ENCODE measurements at places on chromosomes 4 and X.

- DNase-seq = no peak
These were observed 113.1 kb downstream of the ENPP6 start for GRCh38 chr4:184104419-184105101.

GRCh38 chr4:155681886-155682285 is 15.2 kb downstream of the GUCY1A1 start:
- DNase-seq = no peak

- DNase-seq = no peak
These were observed 20.1 kb downstream of the HPRT1 start for GRCh38 chrX:134480061-134480460.

DNA sequence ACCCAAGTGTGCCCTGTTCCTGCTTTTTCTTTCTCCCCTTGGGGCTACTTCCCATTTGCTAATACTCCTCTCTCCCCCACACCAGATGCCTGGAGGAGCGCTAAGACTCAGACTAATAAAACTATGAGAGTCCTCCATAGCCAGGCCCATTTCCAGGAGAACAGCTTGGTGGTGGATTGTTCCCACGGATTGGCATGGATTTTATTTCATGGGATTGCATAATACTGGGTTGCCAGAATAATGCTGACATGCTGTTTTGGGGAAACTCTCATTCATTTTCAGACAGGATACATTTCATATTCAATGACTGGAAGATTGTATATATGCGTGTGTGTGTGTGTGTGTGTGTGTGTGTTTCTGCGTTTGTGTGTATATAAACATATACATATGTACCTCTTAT is 447.5 kb upstream of the PITX2 start:
- no peak for DNase-seq

- DNase-seq = no peak
These were observed 66.0 kb downstream of the CAMK2D start for GRCh38 chr4:113695328-113696169.

- no peak for DNase-seq
These were observed 218.9 kb downstream of the OR13H1 start for GRCh38 chrX:131762802-131763234.

DNA sequence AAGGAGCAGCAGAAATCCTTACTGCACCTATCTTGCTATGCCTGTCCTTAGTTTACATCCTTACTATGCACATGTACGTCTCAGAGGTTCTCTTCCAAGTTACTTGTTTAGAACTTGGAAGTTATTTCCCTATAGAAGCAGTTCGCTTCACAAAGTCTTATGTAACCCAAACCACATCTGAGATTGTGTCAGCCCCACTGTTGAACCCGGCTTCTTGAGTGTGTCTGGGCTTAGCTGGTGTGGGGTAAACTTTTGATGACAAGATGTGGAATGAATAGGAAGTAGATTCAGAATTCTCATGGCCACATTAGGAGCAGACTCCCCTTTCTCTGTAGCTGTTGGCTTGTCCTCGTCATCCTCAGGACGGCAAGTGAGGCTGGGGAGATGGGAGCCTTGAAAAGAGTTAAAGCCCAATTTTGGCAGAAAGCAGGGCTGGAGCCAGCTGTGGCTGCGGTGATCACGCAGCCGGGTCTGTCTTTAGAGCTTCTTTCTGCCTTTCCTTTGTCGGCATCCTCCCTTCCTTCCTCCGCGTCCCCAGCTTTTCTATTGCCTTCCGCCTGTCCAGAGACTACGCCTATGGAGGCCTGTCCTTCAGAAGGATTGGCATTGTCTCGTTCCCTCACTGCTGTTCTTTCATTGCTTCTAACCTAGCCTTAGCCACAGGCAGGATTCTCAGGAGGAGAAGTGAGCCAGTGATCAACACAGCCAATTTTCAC is 23.0 kb upstream of the LIMCH1 start:
- DNase-seq = no peak

DNA sequence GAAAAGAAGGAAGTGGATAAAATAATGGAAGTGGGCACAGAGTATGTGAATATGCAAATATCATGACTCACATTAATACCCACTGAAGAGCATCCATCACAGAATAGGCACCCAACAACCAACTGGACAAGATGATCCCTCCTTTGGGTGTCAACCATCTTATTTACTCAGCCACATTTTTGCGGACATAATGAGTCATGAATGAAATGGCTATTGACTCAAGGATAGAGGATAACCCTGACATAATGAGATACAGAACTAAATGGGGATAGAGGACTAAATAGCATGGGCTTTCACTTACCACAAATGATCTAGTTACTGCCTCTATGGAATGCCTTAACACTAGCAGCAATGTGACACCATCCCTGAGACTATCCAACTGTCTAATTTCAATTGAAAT is 224.7 kb downstream of the ANTXR2 start:
- no peak for DNase-seq

DNA sequence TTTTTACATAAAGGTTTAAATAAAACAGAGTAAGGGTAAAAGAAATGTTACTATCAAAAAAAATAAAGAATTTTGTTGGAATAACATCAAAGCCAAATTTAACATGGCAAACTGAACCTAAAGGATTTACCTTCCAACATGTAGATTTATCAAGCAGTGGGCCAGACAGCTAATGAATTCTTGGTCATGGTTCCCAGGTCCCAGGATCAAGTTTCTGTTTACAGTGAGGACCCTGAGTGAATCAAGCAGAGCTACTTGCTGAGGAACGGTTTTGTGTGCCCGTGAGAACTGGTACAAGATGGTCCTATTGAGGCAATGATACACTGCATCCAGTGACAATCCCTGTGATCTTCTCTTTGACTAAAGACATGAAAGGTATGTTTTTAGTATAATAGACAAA is 157.1 kb downstream of the CDS1 start:
- DNase-seq = no peak

- no peak for DNase-seq
These were observed 66.5 kb downstream of the EFNB1 start for GRCh38 chrX:68895341-68895755.

GRCh38 chr4:19317377-19317776 is 934.3 kb upstream of the SLIT2 start:
- no peak for DNase-seq

- DNase-seq = no peak
These were observed 669.5 kb upstream of the MAGEB2 start for GRCh38 chrX:29545878-29546277.

- no peak for DNase-seq
These were observed 326.8 kb downstream of the BMPR1B start for GRCh38 chr4:95084584-95084983.

DNA sequence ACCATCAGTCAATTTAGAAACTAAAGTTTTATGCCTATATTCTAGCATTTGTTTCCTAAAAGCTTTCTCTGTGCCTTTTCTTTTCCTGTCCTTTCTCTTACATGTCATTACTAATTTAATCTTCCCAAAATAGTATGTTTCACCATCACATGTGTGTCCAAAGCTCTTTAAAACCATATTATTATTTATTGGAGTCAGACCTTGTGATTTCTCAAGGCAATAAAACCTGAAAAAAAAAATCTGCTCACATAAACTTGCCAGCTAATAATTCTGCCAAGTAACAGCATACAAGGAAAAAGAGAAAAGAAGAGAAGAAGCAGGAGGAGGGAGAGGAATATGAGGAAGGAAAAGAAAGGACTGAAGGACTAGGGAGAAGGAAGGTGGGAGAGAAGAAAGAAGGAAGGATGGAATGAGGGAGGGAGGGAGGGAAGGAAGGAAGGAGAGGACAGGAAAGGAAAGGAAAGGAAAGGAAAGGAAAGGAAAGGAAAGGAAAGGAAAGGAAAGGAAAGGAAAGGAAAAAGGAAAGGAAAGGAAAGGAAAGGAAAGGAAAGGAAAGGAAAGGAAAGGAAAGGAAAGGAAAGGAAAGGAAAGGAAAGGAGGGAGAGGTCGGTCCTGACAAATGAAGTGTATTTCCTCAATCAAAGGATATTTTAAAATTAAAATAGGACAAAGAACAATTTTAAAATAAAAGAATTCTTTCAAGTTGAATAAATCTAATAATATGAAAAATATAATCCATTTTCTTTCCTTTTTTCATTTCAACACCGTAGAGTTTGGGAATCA is 57.4 kb downstream of the ANTXR2 start:
- no peak for DNase-seq

GRCh38 chr4:80219301-80220025 is 22.2 kb downstream of the PRDM8 start:
- DNase-seq = no peak

- DNase-seq = no peak
These were observed 841 bp downstream of the ACOT9 start for GRCh38 chrX:23742174-23742696.

- DNase-seq = no peak
These were observed 380.6 kb upstream of the NR3C2 start for GRCh38 chr4:148822572-148823418.

DNA sequence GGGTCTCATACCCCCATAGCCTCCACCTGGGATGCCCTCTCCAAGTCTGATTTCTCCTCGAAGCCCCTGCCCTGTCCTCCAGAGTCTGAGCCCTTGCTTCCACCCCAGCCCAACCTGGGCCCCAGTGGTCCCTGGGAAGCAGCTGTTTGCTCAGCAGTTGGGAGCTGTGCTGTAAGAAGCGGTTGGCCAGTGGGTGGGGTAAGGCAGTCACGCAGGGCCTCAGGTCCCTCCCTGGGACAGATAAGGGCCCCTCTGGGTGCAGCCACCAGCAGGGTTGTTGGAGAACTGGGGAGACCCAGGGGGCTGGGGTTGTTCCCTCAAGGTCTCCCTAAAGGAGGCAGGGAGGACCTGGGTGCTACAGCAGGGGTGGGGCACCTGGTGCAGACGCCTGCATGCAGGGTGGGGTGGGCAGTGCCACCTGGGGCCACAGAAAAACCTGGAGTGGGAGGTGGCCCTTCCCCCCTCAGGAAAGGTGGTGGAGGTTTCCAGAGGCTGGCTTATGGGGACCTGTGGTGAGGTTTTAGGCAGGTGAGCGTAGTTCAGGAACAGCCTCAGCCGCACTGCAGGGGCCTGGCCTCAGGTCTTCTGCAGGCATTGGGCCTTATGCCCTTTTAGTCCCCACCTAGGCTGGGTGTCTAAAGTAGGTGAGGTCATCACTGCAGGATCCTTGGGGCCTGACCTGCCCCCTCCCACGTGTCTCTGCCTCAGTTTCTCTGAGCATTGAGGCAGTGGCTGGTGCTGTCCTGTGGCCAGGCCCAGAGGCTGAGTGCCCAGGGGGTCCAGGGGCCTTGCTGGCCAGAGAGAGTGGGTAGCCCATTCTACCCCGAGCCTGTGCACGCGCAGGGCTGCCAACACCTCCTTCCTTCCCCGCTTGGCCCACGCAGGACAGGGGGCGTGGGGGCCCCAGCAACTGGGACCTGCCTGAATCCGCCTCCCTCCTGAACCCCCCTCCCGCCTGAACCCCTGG is 3.1 kb upstream of the SLC26A1 start:
- no peak for DNase-seq

GRCh38 chr4:848803-849477 is 23.0 kb upstream of the CPLX1 start:
- DNase-seq = no peak

DNA sequence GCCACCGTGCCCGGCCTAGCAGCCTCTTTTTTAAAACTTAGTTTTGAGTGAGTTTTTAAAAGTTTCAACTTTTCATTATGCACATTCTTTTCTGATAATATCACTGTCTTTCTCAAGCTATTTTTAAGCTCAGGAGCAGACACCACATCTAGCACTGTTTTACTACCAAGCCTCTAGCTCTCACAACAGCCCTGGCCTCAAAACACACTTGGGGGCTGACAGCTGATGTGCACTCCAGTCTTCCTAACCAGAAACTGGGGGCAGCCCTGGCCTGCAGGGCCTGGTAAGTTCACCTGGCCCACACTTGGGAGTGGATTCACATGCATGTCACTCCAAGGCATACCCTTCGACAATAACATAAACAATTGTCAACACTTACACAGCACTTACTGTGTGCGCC is 34.0 kb downstream of the CENPU start:
- DNase-seq = no peak

GRCh38 chr4:52578951-52579350 is 80.2 kb downstream of the USP46 start:
- DNase-seq = no peak

DNA sequence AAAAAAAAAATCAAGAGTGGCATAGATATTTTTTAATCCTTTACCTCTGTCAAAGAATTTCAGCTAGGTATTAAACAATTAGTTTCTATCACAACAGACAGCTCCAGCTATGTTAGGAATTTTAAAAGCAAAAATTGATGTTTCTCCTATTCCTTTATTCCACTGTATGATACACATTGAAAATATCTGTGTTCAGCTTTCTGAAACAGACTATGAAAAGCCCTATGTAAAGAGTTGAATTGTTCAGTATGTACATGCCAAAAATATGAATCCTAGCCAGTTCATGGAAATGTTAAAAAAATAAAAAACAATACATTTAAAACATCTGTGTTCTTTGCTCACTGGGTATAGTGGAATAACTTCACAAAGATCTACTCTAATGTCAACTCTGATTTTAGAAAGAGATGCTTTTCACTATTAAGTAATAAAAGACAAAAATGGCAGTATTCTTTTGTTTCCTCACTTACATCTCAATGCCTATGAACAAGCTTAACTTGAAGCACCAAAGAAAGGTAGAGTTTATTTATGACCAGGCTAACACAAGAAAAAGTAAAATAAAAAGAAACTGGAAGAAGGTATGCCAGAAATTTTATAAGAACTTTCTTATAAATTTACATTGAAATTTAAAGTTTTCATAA is 32.1 kb downstream of the FBXW7 start:
- DNase-seq = no peak

GRCh38 chr4:91127192-91127591 is 1000.0 kb downstream of the CCSER1 start:
- DNase-seq = no peak

DNA sequence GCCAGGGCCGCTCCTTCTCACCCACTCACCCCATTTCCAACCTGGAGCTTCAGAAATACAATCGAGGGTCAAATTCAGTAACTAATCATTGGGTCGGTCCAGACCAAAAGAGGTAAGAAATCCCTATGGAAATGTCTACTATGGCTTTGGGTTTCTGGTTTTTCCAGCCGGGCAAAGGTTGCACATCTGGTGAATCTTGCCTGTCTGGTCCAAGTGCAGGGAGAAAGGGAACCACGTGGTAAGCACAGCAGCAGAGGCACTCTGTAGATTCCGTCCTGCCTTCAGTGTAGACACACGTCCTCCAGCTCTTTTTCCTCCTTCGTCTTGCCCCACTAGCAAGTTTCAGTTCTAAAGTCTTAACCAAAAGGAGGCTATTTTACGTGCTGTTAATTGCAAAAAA is 218.0 kb upstream of the JADE1 start:
- no peak for DNase-seq

- no peak for DNase-seq
These were observed 130.5 kb upstream of the SMAD1 start for GRCh38 chr4:145351162-145351561.

- DNase-seq = no peak
These were observed 14.9 kb upstream of the UBE2NL start for GRCh38 chrX:143869018-143869417.

GRCh38 chr4:148852092-148852699 is 410.0 kb upstream of the NR3C2 start:
- DNase-seq = no peak
